DMS79 treated with DMSO at 0.1 percent for 48 hours (cell line): ENCODE measurements at places on chromosomes 7 and 10.

GRCh38 chr10:33293076-33293475, 41.4 kb downstream of the NRP1 start:
- no peak for DNase-seq

- no peak for DNase-seq
These were observed 910.3 kb downstream of the LRMDA start for GRCh38 chr10:76341740-76342139.

DNA sequence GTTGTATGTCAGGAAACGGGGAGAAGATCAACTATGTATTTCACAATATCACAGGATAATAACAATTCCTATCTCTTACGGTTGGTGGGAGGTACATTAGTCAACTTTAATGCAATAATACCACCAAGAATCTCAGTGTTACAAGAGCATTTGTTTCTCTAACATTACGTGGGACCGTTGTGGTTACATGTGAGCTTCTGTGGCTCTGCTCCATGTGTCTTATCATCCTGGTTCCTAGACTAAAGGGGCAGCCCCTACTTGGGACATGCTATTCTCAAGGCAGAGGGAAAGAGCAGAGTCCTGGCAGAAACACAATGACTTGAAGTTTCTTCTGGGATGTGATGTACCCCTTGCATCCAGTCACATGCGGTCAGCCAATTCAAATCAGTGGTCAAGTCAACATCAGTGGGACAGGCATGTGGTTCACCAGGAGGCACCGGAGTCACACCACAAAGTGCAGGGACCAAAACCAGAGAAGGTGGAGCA, 2.5 kb upstream of the ZNF22 start:
- DNase-seq: no peak

- DNase-seq: no peak
These were observed 19.3 kb downstream of the MACC1 start for GRCh38 chr7:20197837-20198236.

GRCh38 chr10:44341886-44342285, 43.0 kb downstream of the CXCL12 start:
- DNase-seq: no peak

DNA sequence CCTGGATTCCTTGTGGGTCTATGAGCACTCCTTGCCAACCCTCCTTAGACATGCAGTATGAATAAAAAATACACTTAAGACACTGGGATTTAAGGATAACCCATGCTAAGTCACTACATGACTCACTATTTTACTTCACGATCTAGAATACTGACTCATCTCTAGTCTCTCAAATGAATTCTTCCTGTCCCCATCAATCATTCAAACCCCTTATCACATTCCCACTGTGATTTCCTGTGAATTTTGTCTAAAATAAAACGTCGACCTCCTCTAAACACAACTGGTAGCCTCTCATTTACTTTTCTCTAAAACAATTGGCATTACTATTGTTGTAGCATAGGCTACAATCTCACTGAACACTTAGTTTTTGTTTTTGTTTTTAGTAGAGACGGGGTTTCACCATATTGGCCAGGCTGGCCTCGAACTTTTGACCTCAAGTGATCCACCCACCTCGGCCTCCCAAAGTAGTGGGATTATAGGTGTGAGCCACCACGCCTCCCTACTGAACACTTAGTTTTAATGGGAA, 3.9 kb upstream of the IQUB start:
- DNase-seq: no peak

DNA sequence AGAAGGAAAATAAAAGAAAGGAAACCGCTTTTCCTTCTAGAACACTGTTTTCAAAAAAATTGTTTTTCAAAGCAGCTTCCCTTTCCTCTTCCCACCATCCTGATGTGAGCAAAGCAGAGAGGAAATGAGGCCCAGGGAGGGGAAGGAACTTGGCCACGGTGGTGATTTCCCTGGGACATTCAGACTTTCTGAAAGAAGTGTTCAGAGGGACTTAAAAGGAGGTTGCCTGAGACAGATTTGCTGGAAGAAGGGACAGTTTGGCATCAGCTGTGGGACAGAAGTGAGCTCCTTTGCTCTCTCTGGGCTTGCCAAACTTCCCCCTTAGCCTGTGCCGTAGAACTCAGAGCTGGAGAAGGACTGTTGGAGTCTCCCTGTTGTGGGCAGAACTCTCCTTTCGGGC, 30.3 kb downstream of the ADCYAP1R1 start:
- DNase-seq: no peak

- no peak for DNase-seq
These were observed 53.3 kb downstream of the PCLO start for GRCh38 chr7:83109352-83109751.

DNA sequence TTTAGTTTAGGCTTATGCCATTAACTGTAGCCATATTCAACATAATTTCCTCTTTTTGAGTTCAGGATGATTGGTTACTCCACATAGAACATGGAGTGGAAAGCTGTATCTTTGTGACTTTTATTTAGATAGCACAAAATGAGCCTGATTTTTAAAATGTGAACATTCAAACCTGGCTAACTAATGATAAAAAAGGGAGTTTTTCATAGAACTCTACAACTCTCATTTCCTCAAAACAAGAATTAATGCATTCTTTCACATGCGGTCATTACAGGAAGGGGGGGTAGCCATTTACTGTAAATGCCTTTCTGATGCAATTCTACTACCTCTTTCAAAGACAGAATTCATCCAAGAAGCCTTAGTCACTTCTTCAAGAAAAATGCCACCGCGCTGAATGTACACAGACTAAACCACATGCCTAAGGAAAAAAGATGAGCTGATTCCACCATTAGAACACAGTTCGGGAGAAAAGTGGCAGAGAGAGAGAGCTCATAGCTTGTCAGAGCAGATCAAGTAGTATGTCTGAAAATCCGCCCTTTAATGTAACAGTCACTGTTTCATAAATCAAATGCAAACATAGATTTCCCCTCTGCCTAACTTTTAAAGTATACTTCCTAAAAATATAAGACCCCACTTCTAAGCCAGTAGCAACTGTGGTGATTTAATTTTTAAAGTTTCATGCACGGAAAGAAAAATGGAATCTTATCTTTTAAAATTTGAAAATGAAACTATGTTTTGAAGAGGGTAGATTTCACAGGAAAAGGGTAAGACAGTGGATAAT, 226.4 kb upstream of the KLF14 start:
- no peak for DNase-seq

DNA sequence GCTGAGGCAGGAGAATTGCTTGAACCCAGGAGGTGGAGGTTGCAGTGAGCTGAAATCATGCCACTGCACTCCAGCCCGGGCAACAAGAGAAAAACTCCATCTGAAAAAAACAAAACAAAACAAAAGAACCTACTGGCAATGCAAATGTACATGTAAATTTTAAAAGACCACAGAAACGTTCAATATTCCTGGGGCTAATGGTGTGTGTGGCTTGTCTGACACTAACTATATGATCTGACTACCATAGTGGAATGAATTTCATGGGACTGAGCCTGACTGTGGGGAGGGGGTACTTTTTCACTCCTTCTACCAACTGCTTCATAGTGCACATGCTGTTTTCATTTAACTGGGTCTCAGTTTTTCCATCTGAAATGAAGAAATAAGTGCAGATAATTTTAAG, 69.6 kb downstream of the ITPRID1 start:
- DNase-seq: no peak

DNA sequence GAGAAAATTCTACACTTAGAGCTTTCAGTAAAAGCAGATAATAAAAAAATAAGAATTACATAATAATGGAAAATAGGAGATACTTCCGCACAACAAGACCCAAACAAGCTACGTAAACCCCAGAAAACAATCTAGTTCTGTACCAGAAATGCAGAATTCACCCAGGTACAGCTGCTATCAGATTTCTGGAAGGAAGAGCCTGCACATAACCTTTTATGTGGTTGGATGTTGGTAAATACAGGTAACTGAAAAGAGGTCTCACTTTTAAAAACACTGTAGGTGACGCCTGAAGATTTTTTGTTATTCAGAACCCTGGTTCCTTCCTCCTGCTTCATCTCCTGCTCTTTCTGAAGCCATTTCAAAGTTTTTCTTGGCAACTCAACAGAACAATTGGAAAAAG, 29.9 kb downstream of the PANK1 start:
- DNase-seq: no peak

DNA sequence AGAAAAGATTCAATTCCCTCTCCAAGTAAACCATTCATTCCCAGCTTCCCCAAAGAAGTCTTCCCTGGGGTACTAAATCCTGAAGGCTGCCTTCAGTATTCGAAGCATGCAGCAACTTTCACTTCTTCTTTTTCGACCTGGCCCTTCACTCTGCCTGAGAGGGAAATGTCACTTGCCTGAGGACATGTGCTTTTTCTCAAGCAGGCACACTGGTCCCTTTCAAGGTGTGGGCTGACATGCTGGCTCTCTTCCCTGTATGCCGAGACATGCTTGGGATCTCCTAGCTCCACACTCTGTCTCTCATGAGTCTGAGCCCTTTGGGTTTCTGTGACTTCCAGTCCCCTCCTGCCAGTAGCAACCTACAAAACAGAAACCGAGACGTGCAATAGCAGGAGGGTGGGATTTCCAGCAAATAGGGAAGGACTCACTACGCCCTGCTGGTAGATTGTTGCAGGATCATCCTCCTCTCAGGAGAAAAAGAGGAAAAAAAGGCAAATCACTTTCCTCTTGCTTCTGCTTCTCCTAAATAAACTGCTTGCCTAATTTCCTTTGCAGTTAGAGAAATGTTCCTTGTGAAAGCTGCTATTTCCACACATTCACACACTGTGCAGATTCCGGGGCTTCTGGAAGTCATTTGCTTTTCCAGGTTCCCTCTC, 33.5 kb downstream of the FIGNL1 start:
- DNase-seq: no peak

DNA sequence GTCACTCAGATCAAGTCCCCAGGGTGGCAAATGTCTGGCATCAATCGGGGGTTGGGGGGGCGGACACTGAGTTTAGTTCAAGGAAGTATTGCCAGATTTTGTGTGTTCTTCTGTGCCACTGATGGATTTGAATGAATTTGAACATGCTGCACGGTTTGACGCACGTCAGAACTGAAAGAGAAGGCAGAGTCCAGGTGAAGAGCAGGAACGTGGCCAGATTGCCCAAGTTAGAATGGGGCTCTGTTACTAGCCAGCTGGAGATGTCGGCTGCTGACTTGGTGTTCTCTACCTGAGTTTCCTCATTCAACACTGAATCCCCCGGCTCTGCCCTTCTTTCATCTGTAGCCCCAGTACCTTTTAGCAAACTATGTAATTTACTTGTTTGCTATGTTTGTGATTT, 180.2 kb downstream of the PRKCQ start:
- DNase-seq: no peak

DNA sequence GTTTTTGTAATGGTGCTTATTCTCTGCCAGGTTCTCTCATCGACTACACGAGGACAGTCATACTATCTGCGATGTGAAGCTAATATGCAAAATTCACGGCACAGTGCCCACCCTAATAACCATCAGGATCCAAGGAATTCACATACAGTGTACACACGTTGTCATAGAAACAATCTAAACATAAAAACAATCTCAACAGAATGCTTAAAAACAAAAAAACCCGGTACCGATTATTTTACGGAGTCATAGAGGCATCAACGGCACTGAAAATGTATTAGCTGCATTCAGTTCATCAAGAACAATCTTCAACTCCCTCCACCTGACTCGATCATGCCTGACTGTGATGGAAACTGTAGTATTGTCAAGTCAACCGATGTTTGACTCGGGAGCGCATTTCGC, 628 bp downstream of the MRPS33 start:
- DNase-seq: no peak

DNA sequence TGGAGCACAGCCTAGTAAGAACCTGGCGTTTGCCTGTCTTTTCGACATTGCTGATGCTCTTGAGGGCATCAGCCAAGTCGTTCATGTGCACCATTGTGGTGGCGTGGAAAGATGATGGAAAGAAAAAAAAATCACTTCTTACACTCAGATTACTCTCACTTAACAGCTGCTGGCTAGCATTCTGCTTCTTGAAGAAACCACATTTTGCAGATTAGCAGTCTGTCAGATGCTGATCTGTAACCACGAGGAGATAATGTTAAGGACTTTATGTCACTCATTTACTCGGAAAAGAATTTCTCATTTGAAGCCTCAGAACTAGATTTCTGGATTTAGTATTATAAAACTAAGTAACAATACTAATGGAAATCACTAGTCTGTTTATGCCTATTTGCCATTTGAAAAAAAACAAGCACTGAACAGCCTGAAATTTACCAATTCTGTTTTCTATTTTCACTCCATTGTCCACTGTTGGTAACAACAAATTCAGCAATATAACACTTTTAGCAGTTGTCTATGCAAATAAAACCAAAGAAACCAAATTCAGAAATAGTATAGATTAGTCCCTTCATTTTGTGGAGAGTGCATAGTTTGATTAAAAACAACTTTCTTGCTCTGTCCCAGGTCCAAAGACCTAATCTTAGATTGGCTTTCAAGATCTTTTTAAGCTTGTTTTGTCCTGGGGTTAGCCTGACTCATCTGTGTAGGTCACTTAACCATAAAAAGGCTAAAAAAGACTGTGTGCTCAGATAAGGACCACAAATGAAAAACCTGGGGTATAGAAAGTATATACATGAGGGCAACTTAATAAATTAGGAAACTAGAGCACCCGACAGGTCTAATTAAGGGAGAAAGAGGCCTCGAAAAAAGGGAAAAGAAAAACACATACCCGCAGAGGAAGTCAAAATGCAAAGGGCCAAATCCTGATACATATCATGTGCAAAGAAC, 67.5 kb downstream of the NT5C2 start:
- no peak for DNase-seq

GRCh38 chr7:15218261-15218660, 315.7 kb upstream of the DGKB start:
- no peak for DNase-seq

DNA sequence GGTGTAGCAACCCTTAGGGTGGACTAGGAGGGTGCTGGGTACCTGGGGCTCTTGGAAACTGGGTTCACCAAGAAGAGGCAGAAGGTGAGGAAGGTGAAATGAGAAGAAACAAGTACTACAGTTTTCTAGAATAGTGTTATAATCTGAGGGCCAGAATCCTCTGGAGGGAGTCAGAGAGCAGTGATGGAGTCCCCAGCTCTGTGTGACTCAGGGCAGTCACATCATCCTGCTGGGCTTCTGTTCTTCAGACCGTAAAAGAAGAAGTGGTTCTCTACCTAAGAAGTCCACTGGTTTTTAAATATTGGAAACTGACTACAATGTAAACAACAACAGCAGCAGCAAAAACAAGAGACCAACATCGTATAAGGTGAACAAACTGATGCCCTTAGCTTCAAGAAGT, 197.3 kb downstream of the PRPF18 start:
- no peak for DNase-seq

DNA sequence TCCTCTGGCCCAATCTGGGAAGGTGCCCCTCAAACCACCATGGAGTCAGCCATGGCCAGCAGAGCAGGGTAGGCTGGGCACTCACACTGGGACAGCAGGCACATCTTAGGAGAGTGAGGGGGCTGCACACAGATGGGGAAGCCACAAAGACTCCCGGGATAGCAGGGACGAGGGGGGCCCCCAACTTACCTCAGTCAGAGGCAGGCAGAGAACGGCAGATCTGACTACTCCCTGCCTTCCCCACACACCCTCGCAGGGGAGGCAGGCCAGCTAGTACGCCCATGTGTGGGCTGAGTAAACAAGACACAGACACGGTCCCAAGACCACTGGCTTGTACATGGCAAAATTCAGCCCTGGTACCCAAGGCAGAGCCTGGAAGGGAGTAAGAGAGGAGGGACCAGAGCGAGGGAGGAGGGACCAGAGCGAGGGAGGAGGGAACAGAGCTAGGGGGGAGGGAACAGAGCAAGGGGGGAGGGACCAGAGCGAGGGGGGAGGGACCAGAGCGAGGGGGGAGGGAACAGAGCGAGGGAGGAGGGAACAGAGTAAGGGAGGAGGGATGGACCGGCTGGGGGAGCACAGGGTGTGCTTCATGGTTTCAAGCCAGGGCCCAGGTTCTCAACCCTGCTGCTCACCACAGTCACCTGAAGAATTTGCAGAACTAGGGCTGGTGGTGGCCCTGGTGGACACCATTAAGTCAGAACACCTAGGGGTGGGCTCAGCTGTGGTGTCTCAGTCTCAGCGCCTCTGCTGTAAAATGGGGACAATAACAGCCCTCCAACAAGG, 73.8 kb downstream of the RGS10 start:
- no peak for DNase-seq
